ENCODE measurements at places on chromosomes 1 and 21.

- no peak for DNase-seq
Measured at GRCh38 chr1:33396188-33397124, 34.4 kb downstream of the PHC2 start.

GRCh38 chr1:29124366-29125236 lies 898 bp upstream of the TMEM200B start:
- peak; percentile 77 for DNase-seq

DNA sequence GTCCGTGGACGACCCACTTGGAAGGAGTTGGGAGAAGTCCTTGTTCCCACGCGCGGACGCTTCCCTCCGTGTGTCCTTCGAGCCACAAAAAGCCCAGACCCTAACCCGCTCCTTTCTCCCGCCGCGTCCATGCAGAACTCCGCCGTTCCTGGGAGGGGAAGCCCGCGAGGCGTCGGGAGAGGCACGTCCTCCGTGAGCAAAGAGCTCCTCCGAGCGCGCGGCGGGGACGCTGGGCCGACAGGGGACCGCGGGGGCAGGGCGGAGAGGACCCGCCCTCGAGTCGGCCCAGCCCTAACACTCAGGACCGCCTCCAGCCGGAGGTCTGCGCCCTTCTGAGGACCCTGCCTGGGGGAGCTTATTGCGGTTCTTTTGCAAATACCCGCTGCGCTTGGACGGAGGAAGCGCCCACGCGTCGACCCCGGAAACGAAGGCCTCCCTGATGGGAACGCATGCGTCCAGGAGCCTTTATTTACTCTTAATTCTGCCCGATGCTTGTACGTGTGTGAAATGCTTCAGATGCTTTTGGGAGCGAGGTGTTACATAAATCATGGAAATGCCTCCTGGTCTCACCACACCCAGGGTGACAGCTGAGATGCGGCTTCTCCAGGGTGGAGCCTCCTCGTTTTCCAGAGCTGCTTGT lies 32.4 kb downstream of the PRMT2 start:
- DNase-seq, result peak; percentile 60

GRCh38 chr1:165650981-165651625 lies 20.1 kb downstream of the MGST3 start:
- no peak for DNase-seq

DNA sequence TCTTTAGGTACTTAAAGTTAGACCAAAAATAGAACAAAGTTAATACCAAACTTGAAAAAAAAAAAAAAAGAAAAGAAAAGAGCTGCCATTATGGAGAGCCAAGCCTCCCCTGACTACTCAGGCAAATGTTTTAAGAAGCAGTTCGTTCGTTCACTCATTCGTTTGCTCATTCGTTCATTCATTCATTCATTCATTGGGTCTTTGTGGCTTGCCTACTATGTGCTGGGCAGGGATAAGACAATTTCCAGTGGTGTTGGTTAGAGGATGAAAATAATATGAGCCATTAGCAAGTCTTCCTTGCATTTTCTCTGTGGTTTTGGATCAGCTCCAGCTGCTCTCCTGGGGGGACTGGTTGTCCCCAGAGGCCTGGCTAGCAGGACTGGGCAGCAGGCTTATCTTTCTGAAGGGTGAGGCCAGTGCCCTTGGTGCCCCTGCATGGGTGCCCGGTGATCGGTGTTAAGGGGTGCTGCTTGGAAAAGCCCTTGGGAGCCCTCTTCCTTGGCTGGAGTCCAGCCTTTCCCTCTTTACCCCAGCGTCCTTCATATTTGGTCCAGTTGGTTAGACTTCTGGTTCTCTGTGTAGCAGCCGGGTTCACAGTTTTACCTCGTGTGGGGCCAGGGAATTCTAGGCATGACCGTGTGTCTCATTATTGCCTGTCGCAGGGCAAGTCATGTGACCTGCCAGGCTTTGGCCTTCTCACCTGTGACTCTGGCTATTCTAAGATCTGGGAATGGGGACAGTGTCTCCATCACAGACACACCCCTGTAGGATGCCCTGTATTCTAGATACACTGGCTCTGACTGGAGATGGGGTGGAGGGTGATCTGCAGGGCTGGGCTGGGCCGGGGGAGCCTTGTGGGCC lies 32.8 kb downstream of the LHX4 start:
- no peak for DNase-seq

DNA sequence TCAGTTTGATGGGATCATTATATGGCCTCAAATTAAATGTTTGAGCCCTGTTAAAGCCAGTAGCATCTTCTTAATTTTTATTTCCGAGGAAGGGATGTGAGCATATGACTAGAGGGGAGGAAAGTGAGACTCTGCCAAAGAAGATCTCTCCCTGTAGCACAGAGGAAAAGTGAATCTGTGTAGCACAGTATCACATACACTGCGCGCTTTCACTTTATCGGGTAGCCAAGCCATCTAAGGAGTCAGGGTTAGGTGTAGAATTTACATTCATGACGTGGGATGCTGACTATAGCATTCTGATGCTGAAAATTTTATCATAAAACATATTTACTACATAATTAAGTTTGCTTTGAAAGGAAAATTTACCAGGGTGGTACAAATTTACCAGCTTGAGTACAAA lies 24.0 kb downstream of the LRRC8D start:
- no peak for DNase-seq

GRCh38 chr1:211511947-211512346 lies 20.0 kb upstream of the RD3 start:
- DNase-seq, result no peak

DNA sequence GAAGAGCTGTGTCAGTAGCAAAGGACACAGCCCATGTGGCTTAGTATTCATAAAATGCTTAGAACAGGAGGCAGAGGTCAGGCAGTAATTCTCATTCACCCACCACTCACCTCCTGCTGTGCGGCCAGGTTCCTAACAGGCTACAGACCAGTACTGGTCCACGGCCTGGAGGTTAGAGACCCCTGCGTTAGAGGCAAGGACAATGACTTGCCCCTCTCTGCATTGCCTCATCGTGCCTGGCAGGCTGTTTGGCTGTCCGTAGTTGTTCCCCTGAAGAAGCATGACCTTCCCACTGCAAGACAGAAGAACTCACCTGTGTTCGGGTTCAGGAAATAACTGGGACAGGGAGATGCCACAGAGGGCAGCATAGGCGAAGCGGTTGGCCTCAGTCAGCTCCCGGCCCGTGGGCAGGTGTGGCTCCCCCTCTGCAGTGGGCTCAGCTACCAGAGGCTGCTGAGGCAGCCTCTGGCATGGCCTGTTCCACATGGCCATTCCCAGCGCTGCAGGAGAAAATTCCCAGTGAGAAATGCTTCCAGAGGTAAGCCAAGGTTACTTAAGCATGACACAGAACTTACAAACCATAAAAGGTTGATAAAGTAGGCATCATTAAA lies 19.3 kb downstream of the TMCO4 start:
- no peak for DNase-seq

- no peak for DNase-seq
Measured at GRCh38 chr1:6170742-6171201, 9.3 kb downstream of the CHD5 start.

GRCh38 chr21:40615505-40616376 lies 231.2 kb downstream of the DSCAM start:
- no peak for DNase-seq

DNA sequence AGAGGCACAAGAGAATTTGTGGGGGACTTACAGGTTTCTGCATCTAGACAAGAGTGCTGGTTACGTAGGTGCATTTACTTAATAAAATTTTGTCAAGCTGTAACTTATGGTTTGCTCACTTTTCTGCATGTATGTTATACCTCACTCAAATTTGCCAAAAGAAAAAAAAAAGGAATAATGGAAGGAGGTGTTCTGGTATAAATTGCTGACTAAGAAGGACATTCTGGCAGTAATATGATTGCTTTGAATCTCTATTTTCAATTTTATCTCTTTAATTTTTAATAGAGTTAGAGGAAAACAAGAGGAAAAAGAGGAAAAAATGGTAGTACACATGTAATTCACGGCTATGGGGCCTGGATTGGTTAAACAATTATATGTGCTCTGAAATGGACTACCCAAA lies 119.5 kb downstream of the DUSP10 start:
- no peak for DNase-seq

- no peak for DNase-seq
Measured at GRCh38 chr1:170586321-170587252, 54.6 kb downstream of the GORAB start.

- DNase-seq, result no peak
Measured at GRCh38 chr1:113199760-113200455, 126.9 kb downstream of the LRIG2 start.

GRCh38 chr1:20212685-20213331 lies 26.5 kb upstream of the PLA2G2C start:
- peak; percentile 82 for DNase-seq

GRCh38 chr1:52748119-52748518 lies 21.9 kb downstream of the ZYG11B start:
- no peak for DNase-seq

DNA sequence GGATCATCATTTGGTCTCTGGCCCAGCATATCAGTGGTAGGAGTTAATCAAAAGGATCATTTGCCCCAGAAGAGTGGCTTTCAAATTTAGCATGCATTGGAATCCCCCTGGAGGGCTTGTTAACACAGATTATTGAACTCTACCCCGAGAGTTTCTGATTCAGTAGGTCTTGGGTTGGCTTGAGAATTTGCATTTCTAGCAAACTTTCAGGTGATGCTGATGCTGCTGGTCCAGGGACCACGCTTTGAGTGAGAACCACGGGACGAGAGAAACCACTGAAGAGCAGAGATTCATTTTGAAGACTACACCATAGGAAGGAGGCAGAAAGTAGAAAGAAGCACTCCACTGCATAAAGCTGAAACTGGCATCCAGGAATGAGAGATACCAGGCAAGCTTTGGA lies 81.3 kb upstream of the DUSP10 start:
- no peak for DNase-seq

- no peak for DNase-seq
Measured at GRCh38 chr1:235923466-235924021, 56.8 kb upstream of the LYST start.

DNA sequence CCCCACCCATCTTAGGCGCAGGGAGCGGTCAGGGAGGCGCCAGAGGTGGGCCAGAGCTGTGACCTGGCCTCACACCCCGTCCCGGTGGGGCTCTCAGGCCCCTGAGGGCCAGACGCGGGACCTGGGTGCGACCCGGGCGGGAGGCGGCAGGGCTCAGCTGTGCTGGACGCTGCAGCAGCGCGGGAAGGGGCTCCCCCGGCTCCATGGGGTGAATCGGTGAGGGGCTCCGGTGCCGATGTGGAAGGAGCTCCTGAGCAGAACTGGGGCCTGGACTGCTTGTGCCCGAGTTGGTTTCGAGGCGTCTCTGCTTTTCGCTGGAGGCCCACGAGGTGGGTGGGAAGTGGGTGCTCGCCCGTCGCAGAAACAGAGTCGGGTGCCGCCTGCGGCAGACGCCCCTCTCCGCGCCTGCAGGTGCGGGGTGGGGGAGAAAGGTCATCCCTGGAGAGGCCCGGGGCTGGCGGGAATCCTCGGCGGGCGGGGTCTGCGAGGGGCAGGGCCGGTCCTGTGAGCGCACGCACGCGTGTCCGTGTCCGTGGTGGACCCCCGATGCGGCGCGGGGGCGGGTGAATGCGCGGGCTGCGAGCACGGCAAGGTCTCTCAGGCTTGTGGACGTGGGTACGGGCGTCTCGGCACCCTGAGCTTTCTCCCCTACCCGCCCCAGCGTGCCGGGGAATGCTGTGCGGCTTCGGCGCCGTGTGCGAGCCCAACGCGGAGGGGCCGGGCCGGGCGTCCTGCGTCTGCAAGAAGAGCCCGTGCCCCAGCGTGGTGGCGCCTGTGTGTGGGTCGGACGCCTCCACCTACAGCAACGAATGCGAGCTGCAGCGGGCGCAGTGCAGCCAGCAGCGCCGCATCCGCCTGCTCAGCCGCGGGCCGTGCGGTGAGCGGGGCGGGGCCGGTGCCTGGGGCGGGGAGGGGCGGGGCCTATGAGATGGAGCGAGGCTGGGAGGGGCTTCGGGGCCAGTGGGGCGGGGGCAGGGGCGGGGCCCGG lies 20.4 kb downstream of the AGRN start:
- DNase-seq, result peak; percentile 69

GRCh38 chr1:84946631-84947030 lies 50.3 kb downstream of the MCOLN2 start:
- DNase-seq, result no peak

GRCh38 chr1:209590405-209590804 lies 6.9 kb downstream of the CAMK1G start:
- no peak for DNase-seq

DNA sequence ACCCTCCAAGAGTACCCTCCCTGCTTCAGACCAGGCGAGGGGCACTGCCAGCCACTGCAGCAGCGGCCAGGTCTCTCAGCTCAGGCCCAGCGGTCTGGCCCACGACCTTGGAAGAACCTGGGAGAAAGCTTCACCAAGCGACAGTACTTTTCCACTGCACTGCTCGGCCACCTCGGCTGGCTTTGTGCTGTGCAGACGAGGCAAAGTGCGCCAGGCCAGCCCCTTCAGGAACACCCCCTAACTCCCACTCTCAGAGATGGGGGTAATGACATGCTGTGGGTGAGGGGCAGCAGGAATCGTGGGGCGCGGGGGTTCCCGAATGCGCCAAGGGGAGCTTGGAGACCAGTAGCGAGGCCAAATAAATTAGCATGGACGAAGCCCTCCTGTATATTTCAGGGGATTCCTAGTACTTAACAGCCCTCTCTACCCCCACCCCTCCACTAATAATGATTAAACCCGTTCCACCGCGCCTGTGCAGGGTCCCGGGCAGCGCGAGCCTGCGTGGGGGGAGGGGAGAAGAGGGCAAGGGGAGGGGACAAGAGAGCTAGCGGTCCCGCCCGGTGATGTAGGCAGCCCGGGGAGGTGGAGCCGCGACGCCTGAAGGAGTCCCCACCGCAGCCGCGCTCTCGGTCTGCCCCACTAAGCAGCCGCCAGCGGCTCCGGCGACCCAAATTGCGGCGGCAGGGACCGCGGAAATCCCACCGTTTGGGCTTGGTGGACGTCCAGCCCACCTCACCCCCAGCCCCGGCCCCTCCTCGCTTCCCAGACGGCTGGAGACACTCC lies at the start of gene FAM43B:
Gene FAM43B, plus strand, starts transcription at position 629 of the 783 bp plus-strand sequence. CDS start 401 bp downstream, outside the sequence.
- DNase-seq, result peak; percentile 32

DNA sequence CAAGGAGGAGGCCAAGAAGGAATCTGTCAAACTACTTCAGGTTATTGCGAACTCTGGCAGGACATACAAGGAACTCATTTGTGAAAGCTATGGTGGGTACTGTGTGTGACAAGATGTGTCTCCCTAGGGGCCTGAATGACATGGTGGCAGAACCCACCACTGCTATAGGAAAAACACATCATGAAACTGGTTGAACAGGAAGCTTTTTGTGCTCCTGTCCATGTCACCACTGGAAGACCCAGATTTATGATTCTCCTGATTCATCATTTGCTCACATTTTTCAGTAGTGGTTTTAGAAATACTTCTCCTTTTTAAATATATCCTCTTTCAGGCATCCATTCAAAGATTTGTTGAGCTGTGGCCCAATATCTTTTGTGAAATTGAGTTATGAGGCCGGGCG lies 23.6 kb downstream of the ARMH1 start:
- DNase-seq, result no peak

Data from pancreas (tissue), 10 donors.